ENCODE measurements at places on chromosomes 3 and 15. TPM values are rescaled to one million over a fixed set of nuclear protein-coding genes. Genes with fewer than 3 reads are reported as not detected.

The HDGFL3 gene
- total RNA-seq = 149 TPM

DNA sequence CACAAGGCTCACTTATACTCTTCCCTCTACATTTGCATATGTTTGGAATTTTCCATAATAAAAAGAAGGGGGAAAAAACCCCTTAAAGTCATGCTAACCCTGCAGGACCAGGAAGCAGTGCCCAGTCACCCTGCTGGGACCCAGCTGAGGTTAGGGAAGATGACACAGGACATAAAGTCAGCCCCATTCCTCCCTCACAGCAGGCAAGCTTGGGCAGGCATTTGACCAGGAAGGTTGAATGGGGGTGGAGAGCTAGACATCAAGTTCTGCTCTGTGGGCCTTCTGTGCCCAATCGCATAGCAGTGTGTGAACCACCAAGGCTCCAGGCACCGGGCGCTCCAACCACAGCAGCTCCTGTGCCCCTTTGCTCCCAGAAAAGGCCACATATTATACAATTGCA lies 7.1 kb upstream of the HDAC11 start:
- no peak overlapping the region for H3K4me3 ChIP-seq
- H3K36me3 ChIP-seq = no peaks in the 10 kb centered on the region
- DNase-seq = no peak

GRCh38 chr3:156579427-156579851 lies 24.5 kb upstream of the SSR3 start:
- no peaks in the 10 kb centered on the region for H3K36me3 ChIP-seq
- no peak for DNase-seq
- H3K4me1 ChIP-seq = no peaks in the 10 kb centered on the region
- H3K27me3 ChIP-seq = no peaks in the 10 kb centered on the region

- no peak overlapping the region for H3K27ac ChIP-seq
- no peak overlapping the region for H3K4me3 ChIP-seq
- DNase-seq = no peak
- H3K36me3 ChIP-seq = no peaks in the 10 kb centered on the region
- no peaks in the 10 kb centered on the region for H3K4me1 ChIP-seq
- no peaks in the 10 kb centered on the region for H3K27me3 ChIP-seq
These were observed 92.6 kb upstream of the SNTN start for GRCh38 chr3:63559884-63560283.

DNA sequence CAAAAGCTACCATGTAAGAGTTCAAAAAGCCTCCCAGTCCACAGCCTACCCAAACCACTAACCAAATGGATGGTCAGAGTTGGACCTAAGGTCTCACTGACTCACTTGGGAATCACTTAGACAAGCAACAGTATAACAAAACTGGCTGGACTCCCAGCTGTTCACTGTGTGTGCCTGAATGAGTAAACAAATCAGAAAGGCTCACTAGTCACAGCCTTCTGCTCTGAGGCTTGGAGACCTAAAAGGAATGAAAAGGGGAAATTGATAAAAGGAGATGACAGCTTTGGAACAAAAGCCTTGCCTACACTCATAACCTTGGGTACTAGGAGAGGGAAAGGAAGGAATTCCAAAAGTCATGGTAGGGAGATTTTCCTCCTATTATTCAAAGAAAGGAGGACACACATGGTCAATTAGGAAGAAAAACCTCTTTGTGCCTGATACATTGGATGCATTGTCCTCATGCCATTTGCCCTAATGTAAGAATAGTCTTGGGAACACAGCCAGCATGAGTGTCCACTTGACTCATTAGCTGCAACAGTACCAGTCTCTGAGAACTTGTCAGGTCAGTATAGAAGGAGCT lies 92.3 kb downstream of the FRMD5 start:
- no peaks in the 10 kb centered on the region for H3K27me3 ChIP-seq
- H3K4me3 ChIP-seq = no peak overlapping the region
- H3K27ac ChIP-seq = no peak overlapping the region
- DNase-seq = no peak
- no peaks in the 10 kb centered on the region for H3K36me3 ChIP-seq

- H3K4me1 ChIP-seq = no peaks in the 10 kb centered on the region
- no peaks in the 10 kb centered on the region for H3K27me3 ChIP-seq
- H3K27ac ChIP-seq = no peak overlapping the region
These were observed 39.4 kb downstream of the SH3BP5 start for GRCh38 chr3:15292765-15293522.

DNA sequence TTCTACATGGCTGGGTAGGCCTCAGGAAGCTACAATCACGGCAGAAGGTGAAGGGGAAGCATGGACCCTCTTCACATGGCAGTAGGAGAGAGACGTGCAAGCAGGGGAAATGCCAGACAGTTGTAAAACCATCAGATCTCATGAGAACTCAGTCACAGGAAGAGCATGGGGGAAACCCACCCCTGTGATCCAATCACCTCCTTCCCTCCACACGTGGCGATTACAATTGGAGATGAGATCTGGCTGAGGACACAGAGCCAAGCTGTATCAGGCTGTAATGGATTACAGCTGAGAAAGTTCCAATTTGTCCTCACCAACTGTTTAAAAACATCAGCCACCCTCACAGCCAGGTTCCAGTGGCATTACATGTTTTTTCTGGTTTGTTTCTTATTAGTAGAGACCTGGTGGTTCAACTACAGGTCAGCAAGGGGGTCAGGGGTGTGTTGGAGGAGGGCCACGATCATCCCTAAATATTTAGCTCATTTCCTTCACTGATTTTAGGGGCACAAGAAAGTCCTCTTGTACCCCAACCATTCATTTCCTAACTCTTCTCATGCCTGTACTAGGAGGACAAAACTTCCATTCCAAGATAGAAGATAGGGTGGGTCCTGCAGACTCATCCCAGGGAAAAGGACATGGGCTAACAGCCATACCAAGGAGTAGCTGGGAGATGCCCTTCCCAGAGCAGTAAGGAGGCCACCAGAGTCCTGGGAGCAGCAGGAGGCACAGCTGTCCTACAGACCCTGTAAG lies 54.4 kb downstream of the ANXA2 start:
- no peaks in the 10 kb centered on the region for H3K27me3 ChIP-seq
- H3K4me3 ChIP-seq = no peak overlapping the region
- H3K27ac ChIP-seq = no peak overlapping the region
- no peak for DNase-seq
- H3K4me1 ChIP-seq = peaks cover 7% of the 10 kb centered on the region

The CAPN3 gene
- 0.75 TPM for total RNA-seq

- H3K27ac ChIP-seq = no peak overlapping the region
- no peaks in the 10 kb centered on the region for H3K36me3 ChIP-seq
- peak; percentile 66 for DNase-seq
These were observed 79.7 kb upstream of the CGNL1 start for GRCh38 chr15:57296473-57297162.

DNA sequence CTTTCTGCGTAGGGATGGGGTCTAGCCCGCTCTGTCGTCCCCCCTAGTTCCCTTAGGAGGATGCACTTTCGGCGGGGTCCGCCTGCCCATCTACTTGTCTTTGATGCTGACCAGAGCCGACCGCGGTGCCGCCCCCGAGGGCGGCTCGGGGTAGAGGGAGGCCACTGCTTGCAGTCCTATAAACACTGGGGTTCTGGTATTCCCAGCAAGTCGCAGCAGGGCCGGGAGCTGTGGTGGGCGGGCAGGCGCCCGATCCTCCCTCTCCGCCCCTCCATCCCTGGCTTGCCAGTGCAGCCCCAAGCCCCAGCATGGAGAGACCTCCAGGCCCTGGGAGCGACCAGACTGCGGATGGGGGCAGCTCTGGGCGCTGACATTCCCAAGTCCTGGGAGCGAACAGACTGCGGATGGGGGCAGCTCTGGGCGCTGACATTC lies 830 bp downstream of the SEMA4B start:
- no peak overlapping the region for H3K27ac ChIP-seq
- H3K4me1 ChIP-seq = peaks cover 21% of the 10 kb centered on the region
- DNase-seq = no peak
- H3K36me3 ChIP-seq = no peaks in the 10 kb centered on the region
- H3K27me3 ChIP-seq = no peaks in the 10 kb centered on the region
- peak overlapping the region; percentile 73 for H3K4me3 ChIP-seq

DNA sequence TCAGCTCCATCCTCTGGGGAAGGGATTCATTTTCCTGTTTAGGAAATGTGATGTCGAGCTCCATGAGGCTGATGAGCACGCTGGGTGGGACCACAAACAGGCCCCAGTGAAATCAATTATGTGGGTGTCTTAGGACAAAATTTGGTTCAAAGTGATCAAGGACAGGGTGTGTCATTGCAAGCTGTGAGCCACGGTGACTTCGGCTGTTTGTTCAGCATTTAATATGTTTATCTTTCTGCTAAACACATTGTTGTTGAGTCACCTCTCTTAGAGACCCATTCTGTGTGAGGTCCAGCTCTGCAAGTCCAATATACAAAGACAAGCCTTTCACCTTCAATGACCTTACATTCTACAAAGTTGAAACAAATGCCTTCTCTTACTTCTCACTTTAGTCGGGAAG lies 41.3 kb downstream of the SSR3 start:
- H3K36me3 ChIP-seq = no peaks in the 10 kb centered on the region
- DNase-seq = no peak
- H3K4me1 ChIP-seq = no peaks in the 10 kb centered on the region
- no peak overlapping the region for H3K27ac ChIP-seq
- no peak overlapping the region for H3K4me3 ChIP-seq

- H3K27ac ChIP-seq = no peak overlapping the region
- H3K4me3 ChIP-seq = no peak overlapping the region
- DNase-seq = no peak
- no peaks in the 10 kb centered on the region for H3K36me3 ChIP-seq
- no peaks in the 10 kb centered on the region for H3K4me1 ChIP-seq
- H3K27me3 ChIP-seq = no peaks in the 10 kb centered on the region
These were observed 27.2 kb upstream of the SLC25A36 start for GRCh38 chr3:140914384-140914945.

The ACKR2 gene
- total RNA-seq = 0.09 TPM

DNA sequence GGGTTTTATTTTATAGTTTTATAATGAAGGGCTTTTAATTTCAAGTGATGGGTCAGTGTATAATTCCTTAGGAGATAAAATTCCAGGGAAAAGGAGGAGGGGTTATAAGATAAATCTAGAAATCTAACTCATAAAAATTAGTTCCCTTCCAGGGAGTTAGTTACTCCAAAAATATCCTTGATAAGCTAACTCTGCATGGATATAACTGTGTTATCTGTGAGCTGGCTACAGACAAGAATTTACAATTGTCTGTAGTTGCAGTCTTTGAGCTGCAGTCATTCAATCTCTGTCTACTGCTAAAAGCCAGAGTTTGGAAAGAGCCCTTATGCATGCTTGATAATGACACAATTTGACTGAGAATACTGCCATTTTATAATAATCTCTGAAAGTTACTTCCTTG lies 432.3 kb upstream of the TPRG1 start:
- H3K36me3 ChIP-seq = no peaks in the 10 kb centered on the region
- H3K4me3 ChIP-seq = no peak overlapping the region
- no peaks in the 10 kb centered on the region for H3K4me1 ChIP-seq
- no peak for DNase-seq
- no peak overlapping the region for H3K27ac ChIP-seq

DNA sequence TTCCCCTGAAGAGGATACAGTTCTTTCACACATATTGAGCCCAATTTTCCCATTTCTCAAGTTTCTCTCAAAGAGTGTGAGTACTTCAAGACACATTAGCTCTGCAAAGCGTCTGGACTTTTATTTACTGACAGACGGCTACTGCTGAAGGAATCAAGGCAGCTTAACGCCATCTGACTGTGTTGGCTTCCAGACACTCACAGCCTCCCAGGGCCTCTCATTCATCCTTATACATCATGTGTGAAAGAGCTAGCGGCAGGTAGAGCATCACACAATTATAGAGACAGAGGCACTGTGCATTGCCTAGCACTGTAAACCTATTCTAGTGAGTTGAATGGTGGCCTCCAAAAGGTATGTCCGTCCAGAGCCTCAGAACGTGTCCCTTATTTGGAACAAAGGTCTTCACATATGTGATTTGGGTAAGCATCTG lies 284.1 kb upstream of the STT3B start:
- H3K36me3 ChIP-seq = no peaks in the 10 kb centered on the region
- no peak for DNase-seq
- no peaks in the 10 kb centered on the region for H3K4me1 ChIP-seq

- H3K27me3 ChIP-seq = no peaks in the 10 kb centered on the region
- no peak overlapping the region for H3K27ac ChIP-seq
- H3K4me3 ChIP-seq = no peak overlapping the region
- H3K36me3 ChIP-seq = no peaks in the 10 kb centered on the region
- H3K4me1 ChIP-seq = peaks cover 3% of the 10 kb centered on the region
These were observed 78.9 kb downstream of the GTF2E1 start for GRCh38 chr3:120821426-120821825.

DNA sequence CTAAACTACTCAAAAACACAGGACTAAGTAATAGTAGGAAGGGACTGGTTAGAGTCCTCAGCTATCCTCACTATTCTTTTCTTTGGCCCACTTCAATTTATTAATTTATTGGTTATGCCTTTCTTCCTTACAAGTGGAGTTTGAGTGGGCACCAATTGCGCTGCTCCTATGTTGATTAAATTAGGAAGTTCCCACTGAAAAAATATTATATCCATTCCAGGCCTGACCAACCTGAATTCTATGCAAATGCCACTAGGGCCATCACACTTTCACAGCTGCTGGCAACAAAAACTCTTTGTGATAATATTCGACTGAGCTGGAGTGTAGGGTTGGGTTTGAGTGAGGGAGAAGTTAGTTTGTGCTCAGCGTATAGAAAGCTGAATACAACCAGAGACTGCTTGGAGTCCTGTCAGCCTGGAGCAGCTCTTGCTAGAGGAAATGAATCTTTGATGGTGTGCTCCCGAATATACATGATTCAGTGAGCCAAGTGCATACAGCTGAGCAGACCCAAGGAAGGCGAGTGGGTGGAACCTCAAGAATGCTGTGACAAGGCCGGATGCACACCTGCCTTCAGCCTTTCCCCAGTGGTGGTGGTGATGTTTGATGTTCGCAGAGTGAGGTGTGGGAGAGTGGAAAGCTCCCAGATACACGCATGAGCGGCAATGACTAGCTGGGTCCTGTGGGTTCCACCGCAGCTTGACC lies 1.5 kb downstream of the ARHGEF3 start:
- H3K4me3 ChIP-seq = no peak overlapping the region
- peaks cover 8% of the 10 kb centered on the region for H3K27me3 ChIP-seq
- no peaks in the 10 kb centered on the region for H3K4me1 ChIP-seq
- no peaks in the 10 kb centered on the region for H3K36me3 ChIP-seq

- no peaks in the 10 kb centered on the region for H3K4me1 ChIP-seq
- no peak for DNase-seq
- H3K27me3 ChIP-seq = no peaks in the 10 kb centered on the region
- H3K36me3 ChIP-seq = no peaks in the 10 kb centered on the region
- no peak overlapping the region for H3K27ac ChIP-seq
- no peak overlapping the region for H3K4me3 ChIP-seq
These were observed 148.3 kb upstream of the TRIM42 start for GRCh38 chr3:140529558-140529957.

DNA sequence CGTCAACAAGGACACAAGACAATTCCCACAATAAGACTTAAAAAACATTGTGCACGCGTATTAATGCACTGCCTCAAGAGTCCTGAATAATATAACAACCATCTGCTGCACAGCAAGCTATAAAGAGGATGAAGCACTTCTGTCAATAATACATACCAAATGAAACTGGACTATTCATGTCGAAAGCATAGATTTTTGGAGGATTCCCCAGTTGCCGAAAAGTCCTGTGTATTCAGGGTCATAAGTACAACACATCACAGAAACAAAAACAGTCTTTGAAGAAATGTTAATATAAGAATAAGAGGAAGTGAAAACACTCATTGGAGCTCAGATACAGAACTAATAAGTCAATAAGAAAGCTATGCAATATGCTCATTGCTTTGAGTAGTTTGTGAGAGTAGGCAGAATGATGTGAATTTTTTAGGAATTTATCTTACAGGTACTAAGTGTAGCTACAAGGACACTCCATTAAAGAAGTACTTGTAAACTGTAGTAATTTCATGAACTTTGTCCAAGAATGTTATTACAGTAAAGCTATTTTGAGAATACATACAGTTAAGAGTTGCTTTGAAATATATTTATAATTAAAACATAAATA lies 31.6 kb downstream of the CBLB start:
- no peaks in the 10 kb centered on the region for H3K4me1 ChIP-seq
- no peaks in the 10 kb centered on the region for H3K36me3 ChIP-seq
- no peak for DNase-seq
